ENCODE measurements at places on chromosomes 7 and 10. TPM values are rescaled to one million over a fixed set of nuclear protein-coding genes. Genes with fewer than 3 reads are reported as not detected.

Gene BUB3
- 255 TPM for total RNA-seq

- DNase-seq, result no peak
- H3K36me3 ChIP-seq, result no peaks in the 10 kb centered on the region
- no peak overlapping the region for H3K4me3 ChIP-seq
- no peak overlapping the region for H3K27ac ChIP-seq
- H3K27me3 ChIP-seq, result no peaks in the 10 kb centered on the region
Measured at GRCh38 chr10:35910234-35910633, 268.1 kb upstream of the FZD8 start.

Gene SPDYE11
- not detected for total RNA-seq

Gene CDCA7L
- 75.9 TPM for total RNA-seq

Gene MMRN2
- not detected for total RNA-seq

DNA sequence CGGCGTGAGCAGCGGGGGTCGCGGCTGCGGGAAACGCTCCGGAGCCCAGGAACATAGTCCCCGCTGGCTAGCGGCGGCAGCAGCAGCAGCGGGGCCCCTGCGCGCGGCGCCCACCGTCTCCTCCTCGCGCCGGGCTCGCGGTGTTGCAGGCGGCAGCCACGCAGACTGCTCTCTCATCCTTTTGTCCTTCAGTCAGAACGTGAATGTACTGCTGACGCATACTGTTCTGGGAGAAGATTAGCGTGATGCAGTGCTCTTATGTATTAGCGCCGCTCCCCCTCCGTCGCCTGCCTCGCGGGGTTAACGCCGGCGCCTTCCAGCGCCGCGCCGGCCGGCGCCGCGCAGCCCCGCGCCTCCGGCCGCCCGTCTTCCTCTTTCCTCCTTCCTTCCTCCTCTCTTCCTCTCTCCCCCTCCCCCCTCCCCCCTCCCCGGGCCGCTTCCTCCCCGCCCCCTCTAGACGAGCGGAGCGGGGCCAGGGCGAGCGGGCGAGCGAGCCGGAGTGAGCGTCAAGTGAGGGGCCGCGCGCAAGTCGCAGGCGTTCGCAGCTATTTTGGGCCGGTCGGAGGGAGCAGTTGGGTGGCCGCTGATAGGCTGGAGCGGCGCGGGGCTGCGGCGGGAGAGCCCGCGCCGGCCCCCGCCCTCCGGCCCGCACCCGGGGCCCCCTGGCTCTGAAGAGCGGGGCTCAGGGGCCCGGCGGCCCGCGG is 816 bp upstream of the LRRC4 start:
- peaks cover 5% of the 10 kb centered on the region for H3K36me3 ChIP-seq
- no peaks in the 10 kb centered on the region for H3K27me3 ChIP-seq
- H3K27ac ChIP-seq, result no peak overlapping the region
- DNase-seq, result peak; percentile 65

Gene ABCC2
- 1.1 TPM for total RNA-seq

Gene HOXA10
- not detected for total RNA-seq

DNA sequence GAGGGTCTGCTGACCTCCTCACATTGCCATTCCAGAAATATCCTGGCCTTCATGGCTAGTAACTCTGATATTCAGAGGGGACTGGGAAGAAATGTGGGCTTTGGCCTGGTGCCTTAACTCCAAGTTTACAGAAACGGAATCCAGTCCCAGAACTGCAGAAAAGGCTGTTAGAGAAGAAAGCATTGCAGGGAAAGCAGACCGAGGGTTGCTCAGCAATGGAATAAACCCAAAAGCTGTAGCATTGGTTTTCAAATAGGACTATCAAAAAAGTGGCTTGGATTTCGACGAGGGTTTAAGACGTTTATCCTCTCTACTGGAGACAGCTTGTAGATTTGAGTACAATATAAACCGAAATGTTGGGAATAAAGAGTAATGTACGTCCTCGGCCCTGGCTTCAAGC is 425.8 kb upstream of the FOXK1 start:
- DNase-seq, result no peak
- no peaks in the 10 kb centered on the region for H3K4me1 ChIP-seq
- no peaks in the 10 kb centered on the region for H3K36me3 ChIP-seq

Gene FBXO24
- 0.50 TPM for total RNA-seq

GRCh38 chr10:50624866-50625501 is 1.2 kb upstream of the SGMS1 start:
- H3K27ac ChIP-seq, result peak overlapping the region; percentile 100
- no peaks in the 10 kb centered on the region for H3K27me3 ChIP-seq
- no peaks in the 10 kb centered on the region for H3K36me3 ChIP-seq
- peaks cover 26% of the 10 kb centered on the region for H3K4me1 ChIP-seq
- peak overlapping the region; percentile 99 for H3K4me3 ChIP-seq

Gene CELF2
- total RNA-seq, result 155 TPM

- H3K4me1 ChIP-seq, result no peaks in the 10 kb centered on the region
- H3K36me3 ChIP-seq, result no peaks in the 10 kb centered on the region
- H3K27me3 ChIP-seq, result no peaks in the 10 kb centered on the region
- DNase-seq, result no peak
- no peak overlapping the region for H3K27ac ChIP-seq
Measured at GRCh38 chr7:139034336-139034735, 1.5 kb downstream of the ZC3HAV1L start.

Gene ACTA2
- total RNA-seq, result 37.1 TPM

Gene OR6B1
- total RNA-seq, result not detected

DNA sequence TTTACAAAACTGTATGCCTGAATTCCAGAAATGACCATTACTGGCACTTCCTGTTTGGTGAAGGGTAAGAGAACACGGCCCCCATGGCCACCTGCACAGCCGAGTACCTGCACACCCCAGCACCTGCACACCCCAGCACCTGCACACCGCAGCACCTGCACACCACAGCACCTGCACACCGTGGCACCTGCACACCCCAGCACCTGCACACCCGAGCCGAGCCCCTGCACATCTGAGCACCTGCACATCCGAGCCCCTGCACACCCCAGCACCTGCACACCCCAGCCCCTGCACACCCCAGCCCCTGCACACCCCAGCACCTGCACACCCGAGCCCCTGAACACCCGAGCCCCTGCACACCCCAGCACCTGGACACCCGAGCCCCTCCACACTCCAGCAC is 243.5 kb downstream of the DNAJB6 start:
- H3K27ac ChIP-seq, result no peak overlapping the region
- no peaks in the 10 kb centered on the region for H3K36me3 ChIP-seq
- H3K4me3 ChIP-seq, result no peak overlapping the region
- peaks cover 3% of the 10 kb centered on the region for H3K27me3 ChIP-seq

DNA sequence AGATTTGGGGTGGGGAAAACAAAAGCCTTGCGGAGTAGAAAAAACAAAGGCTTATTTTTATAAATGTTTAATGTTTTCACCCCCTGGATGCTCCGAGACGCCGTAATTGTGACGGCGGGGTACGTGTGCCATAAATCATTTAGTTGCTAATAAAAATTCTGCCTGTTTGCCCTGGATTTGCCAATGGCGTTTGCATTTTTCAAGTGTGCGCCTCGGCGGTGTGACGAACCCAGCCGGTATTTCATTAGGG is 2.5 kb upstream of the TNRC18 start:
- H3K36me3 ChIP-seq, result no peaks in the 10 kb centered on the region
- H3K4me3 ChIP-seq, result no peak overlapping the region
- peak overlapping the region; percentile 85 for H3K27ac ChIP-seq

Gene CDC123
- 162 TPM for total RNA-seq

DNA sequence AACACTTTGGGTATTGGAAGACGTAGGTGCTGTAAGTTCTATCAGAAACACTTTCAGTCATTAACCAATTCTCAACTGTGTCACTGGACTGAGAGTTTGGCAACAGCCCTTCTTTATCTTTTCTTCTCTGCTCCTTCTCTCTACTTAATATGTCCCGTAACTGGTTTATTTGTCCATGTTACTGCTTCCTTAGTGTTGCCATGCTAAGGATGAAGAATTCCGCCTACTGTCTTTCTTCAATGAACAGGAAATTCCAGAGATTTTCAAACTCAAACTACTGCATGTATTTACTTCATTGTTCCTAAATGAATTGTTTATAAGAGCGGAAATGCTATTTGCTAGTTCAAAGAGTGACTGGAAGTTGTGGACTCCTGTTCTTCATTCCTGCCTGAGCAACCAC is 143.7 kb downstream of the TAX1BP1 start:
- no peaks in the 10 kb centered on the region for H3K4me1 ChIP-seq
- no peaks in the 10 kb centered on the region for H3K36me3 ChIP-seq
- H3K27ac ChIP-seq, result no peak overlapping the region
- DNase-seq, result no peak

DNA sequence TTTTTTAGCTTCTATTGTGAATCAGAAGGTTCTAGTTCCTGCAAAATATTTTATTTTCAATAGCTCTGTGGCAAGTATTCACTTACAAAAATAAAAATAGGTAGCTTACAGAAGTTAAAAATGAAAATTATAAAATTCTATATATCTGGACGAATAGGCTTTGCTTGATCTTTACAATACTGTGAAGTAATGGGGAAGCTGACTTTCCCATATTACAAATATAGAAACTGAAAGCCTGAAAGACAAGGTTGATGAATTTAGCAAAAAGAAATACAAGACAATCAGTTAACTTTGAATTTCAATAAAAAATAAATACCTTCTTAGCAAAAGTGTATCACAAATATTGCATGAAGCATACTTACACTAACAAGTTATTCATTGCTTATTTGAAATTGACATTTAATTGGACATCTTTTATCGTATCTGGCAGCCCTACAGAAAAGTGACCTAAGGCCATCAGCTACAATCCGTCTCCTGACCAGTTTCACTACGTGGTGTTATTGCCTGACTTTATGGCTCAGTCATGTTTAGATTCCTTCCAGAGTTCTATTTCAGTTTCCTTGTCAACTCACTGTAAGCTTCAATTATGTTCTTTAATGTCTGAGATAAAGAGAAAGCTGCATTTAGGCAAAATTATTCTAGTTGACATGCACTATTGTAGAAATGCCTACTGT is 310.5 kb upstream of the HGF start:
- H3K4me1 ChIP-seq, result no peaks in the 10 kb centered on the region
- no peak for DNase-seq
- H3K27me3 ChIP-seq, result no peaks in the 10 kb centered on the region
- H3K4me3 ChIP-seq, result no peak overlapping the region
- H3K27ac ChIP-seq, result no peak overlapping the region
- no peaks in the 10 kb centered on the region for H3K36me3 ChIP-seq

GRCh38 chr7:142603870-142604448 is 145.3 kb upstream of the PRSS1 start:
- H3K27ac ChIP-seq, result no peak overlapping the region
- H3K27me3 ChIP-seq, result no peaks in the 10 kb centered on the region
- H3K36me3 ChIP-seq, result no peaks in the 10 kb centered on the region
- H3K4me3 ChIP-seq, result no peak overlapping the region
- DNase-seq, result peak; percentile 27
- H3K4me1 ChIP-seq, result no peaks in the 10 kb centered on the region

Gene FEZF1
- not detected for total RNA-seq

- peaks cover 57% of the 10 kb centered on the region for H3K4me1 ChIP-seq
- no peak for DNase-seq
- peak overlapping the region; percentile 72 for H3K27ac ChIP-seq
- H3K27me3 ChIP-seq, result peaks cover 80% of the 10 kb centered on the region
- H3K4me3 ChIP-seq, result peak overlapping the region; percentile 32
- no peaks in the 10 kb centered on the region for H3K36me3 ChIP-seq
Measured at GRCh38 chr10:123136806-123137642, 1.3 kb downstream of the HMX3 start.

Gene HPSE2
- not detected for total RNA-seq

- no peaks in the 10 kb centered on the region for H3K4me1 ChIP-seq
- H3K36me3 ChIP-seq, result no peaks in the 10 kb centered on the region
- DNase-seq, result no peak
- H3K4me3 ChIP-seq, result no peak overlapping the region
- H3K27me3 ChIP-seq, result no peaks in the 10 kb centered on the region
- H3K27ac ChIP-seq, result no peak overlapping the region
Measured at GRCh38 chr7:16462431-16462889, 3.1 kb downstream of the SOSTDC1 start.

DNA sequence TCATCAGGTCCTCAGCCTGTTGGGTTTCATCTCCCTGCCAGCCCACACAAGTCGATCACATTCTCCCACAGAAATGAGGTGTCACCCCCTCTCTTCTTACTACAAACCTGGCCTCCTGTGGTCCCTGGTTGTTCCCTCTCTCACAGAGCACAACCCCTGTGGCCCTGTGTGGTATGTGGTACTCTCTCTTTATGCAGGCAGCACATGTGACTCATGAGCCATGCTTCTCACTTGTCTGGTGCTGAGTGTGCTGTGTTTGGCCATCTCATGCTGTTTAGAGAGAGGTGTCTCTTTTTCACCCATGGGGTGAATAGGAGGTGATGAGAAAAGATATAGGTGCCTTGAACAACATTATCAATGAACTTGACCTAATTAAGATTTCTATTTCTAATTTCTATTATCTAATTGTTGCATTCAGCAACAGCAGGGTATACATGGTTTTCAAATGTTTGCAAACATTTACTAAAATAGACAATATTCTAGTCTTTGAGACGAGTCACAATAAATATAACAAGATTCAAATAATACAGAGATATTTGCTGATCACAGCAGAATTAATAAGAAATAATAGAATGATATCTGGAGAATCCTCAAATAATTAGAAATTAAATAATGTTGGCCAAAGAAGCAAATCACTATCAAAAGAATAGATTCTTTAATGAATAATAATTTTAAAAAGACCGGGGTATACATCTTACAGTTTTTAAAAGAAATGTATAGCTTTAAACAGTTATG is 633.8 kb upstream of the IGFBP3 start:
- no peaks in the 10 kb centered on the region for H3K4me1 ChIP-seq
- H3K27ac ChIP-seq, result no peak overlapping the region
- no peaks in the 10 kb centered on the region for H3K36me3 ChIP-seq
- H3K27me3 ChIP-seq, result no peaks in the 10 kb centered on the region
- DNase-seq, result no peak

DNA sequence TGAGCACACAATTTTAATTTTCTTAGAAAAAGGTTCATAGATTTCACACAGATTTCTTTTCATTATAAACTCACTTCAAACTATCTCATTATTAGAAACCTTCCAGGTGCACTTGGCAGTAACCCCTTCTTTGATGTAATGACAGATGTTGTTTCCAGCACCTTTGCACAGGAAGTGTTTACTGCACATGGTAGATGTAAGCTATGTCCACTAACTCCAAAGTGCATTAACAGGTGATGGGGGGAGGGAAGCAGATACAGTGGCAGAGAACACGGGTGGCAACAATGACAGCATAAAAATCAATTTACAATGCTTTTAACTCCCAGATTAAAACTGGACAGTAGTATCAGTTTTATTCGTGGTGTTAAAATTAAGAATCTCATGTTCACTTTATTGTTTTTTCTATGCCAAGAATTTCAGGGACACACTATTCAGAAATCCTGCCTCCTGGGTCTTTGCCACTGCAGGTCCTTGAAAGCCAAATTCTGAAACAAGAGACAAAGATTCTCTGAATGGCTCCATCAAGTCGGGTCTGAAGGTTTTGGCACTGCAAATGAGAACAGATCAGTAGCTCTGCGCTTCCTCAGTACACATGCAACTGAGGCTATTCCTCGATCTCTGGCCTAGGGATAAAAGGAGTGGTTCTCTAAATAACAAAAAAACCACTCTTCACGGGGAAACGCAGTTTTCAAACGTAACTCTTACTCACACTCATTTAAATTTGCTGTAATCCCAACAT is 187.7 kb downstream of the JAZF1 start:
- H3K27me3 ChIP-seq, result no peaks in the 10 kb centered on the region
- DNase-seq, result no peak
- no peak overlapping the region for H3K4me3 ChIP-seq
- no peaks in the 10 kb centered on the region for H3K36me3 ChIP-seq

- no peak overlapping the region for H3K4me3 ChIP-seq
- no peaks in the 10 kb centered on the region for H3K36me3 ChIP-seq
- no peaks in the 10 kb centered on the region for H3K27me3 ChIP-seq
- no peaks in the 10 kb centered on the region for H3K4me1 ChIP-seq
- H3K27ac ChIP-seq, result no peak overlapping the region
- no peak for DNase-seq
Measured at GRCh38 chr10:86281396-86281795, 85.2 kb downstream of the GRID1 start.

Gene CYP2C19
- not detected for total RNA-seq
